ENCODE measurements at places on chromosomes 2 and 18.

DNA sequence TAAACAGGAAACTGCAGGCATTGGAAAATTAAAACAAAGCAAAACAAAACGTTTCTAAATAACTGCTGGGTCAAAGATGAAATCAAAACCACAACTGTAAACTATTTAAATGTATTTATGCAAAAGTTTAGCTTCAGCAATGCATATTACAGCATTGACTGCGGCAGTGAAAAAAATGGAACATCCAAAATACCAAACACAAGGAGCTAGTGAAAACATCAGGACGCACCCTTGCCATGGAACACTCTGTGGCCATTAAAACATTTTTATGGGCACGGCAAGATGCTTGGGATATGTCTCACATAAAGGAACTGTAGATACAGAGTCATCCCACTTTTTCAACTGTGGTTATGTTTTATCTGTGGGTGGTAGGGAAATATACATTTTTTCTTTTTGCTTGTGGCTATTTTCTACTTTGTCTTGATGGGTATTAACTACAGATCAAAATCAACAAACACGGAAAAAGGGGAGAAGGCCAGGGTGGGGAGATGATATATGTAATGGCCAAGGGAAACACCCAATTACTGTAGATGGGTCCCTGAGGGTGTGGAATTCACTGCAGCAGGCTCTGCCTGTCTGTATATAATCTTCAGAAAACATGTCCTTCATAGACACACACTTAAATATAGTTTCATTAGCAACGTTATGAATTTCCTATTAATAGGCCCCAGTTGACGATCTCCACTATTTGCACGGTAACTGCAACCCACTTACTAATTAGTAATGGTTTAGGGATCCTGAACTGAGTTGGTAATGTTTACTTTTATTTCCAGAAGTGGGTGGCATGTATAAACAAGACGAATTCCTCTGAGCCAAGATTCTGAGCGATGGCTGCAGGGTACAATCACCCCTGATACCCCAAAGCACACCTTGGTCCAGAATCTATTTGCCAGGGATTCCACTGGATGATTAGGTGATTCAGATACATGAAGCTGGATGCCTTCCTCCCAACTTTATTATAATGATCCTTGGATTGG is 110.5 kb downstream of the ACKR3 start:
- no peak for DNase-seq

DNA sequence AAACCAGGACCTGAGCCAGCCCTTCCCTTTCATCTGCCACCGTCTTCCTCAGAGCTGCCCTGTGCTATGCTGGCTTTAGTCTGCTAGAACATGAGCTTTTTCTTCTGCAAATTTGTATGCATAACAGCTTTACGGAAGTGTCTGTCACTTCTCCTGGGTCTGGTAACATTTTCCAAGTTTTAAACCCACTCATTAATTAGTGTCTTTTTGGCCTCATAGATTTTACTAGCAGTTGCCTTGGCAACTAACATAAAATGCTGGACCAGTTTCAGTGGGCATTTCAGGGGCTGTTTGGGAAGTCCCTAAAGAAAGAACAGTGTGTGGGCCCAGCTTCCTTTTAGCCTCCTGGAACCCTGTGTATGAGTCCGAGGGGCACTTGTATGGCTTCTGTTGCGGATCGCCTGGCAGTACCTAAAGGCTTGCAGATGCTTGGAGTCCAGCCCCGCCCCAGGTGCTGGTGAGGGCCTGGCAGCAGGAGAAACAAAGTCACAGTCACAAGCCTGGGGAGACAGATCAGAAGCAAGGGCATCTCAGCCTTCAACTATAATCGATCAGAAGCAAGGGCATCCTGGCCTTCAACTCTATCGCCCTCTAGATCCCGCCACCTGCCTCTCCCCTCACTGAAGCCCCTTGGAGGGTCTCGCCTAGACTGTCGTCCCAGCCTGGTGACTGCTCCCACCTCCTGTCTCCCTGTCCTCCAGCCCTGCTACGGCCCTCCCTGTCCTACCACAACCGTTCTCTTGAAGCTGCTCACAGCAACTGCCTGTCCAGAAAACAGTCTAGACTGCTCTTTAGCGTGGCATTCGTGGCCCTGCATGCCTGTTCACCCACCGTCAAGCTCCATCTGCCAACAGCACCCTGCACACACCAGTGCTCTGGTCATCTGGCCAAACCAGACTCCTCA is 36.8 kb upstream of the MAPRE3 start:
- no peak for DNase-seq

DNA sequence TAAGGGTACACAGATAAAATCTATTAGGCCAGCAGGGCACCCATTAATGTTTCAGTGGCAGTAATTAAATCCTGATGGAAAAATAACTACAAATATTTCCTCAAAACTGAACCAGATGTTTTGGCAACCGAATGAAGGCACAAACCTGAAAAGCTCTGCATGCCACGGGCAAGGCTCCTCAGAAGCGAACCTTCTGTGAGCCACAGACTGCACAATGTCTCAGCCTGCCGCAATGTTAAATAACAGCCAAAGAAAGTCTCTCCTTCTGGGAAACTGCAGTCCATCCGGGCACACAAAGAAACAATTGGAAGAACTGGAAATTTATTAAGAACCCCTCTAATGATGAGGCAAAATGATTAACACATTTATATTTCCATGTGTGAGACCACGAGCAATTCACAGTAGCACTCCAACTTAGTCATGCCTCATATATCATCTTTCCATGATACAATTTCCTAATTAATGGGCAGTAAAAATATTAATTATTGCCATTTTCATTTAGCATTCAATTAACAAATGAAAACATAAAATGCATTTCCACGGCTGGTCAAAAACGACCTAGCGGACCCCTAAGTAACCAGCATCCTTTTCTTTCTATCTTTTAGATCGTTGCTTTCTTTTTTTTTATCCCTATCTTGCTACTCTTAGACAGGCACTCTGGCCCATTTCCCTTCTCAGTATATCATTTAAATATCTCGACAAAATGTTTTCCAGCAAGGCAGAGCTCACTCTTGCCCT is 237.5 kb downstream of the EPHA4 start:
- no peak for DNase-seq

- DNase-seq: no peak
Measured at GRCh38 chr2:24077879-24078278, 1.8 kb upstream of the SF3B6 start.
